ENCODE measurements at places on chromosomes 2 and 18. TPM values are rescaled to one million over a fixed set of nuclear protein-coding genes. Genes with fewer than 3 reads are reported as not detected.

HEATR5B gene
- polyA plus RNA-seq: 5.1 TPM

C1GALT1C1L gene
- 0.16 TPM for polyA plus RNA-seq

FAM161A gene
- 1.8 TPM for polyA plus RNA-seq

SCLY gene
- polyA plus RNA-seq: 17.1 TPM

LRRC30 gene
- polyA plus RNA-seq: not detected

FAP gene
- polyA plus RNA-seq: not detected

GALNT3 gene
- polyA plus RNA-seq: 1.1 TPM

TUBA4B gene
- not detected for polyA plus RNA-seq

PRSS56 gene
- not detected for polyA plus RNA-seq

ATIC gene
- polyA plus RNA-seq: 184 TPM

SP140 gene
- 10.4 TPM for polyA plus RNA-seq

TRIB2 gene
- 27.4 TPM for polyA plus RNA-seq

UGT1A1 gene
- polyA plus RNA-seq: not detected

PHOSPHO2 gene
- polyA plus RNA-seq: 8.8 TPM

MBP gene
- 89.2 TPM for polyA plus RNA-seq

MRPL33 gene
- 196 TPM for polyA plus RNA-seq

IGFBP5 gene
- not detected for polyA plus RNA-seq

CRACDL gene
- polyA plus RNA-seq: 0.49 TPM

HOXD13 gene
- polyA plus RNA-seq: not detected

DAW1 gene
- not detected for polyA plus RNA-seq

POTEJ gene
- polyA plus RNA-seq: not detected

CNGA3 gene
- not detected for polyA plus RNA-seq

DUSP2 gene
- polyA plus RNA-seq: 60.7 TPM

CENPA gene
- 0.27 TPM for polyA plus RNA-seq

SCYGR6 gene
- polyA plus RNA-seq: not detected
